GM23248 (cell line): ENCODE measurements at places on chromosomes 16 and 17.

DNA sequence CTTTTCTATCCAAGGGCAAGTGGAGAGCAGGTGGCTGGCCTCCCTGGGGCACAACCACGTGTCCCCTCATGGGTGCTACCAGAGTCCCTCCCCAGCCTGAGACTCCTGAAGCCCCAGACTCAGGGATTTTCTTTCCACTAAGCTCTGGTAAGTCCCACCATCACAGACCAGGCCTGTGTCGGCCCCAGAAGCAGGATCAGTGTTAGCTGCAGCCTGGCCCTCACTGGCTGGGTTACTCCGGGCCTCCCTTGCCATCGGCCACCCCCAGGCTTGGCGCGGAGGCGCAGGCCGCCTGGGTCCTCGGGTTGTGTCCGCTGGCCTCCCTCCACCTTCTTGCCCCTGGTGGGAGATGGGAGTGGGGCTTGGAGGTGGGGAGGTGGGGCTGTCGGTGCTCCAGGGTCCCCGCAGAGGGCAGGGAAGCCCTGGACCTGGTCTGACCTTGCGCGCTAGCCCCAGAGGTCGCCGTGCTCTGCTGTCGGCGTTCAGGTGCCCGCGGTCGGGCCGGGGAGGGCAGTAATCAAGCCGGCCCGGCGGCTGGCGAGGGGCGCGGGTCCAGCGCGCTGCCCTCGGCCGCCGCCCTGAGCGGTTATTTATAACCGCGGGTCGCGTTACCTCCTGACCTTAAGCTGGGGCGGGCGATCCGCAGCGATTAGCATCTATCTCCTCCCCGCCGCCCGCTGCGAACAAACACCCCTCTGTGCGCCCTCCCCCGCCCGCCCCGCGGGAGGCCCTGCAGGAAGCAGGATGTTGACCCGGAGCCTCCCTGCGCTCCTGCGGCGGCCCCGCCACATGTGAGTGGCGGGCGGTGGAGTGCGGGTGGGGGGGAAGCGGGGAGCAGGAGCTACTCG is 78.1 kb upstream of the TOB1 start:
- peak; percentile 65 for DNase-seq

DNA sequence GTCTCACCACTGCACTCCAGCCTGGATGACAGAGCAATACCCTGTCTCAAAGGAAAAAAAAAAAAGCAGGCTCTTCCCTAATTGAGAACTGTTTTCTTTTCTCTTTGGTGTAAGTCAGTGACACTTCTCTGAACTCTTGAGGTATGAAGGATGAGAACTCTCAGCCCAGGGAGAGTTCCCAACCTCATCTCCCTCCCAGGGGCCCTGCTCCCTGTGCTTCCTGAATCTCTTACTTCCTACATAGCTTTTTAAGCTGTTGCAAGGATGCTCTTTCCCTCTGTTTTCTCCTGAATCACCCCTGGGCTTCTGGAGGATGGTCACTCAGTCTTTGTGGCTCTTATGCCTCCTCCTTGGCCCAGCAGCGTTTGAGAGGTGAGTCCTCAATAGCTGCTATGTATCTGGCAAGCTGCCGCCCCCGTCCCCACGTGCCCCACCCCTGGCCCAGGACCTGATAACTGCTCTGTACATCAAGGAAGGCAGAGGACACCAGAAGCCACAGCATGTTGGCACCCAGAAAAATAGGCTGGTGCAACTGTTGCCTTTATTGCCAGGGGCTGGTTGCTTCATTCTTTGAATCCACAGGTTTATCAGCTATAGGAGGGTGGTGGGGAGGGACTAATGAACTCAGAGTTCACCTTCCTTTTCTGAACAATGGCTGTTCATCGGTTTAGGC is 24.0 kb downstream of the IGF2BP1 start:
- DNase-seq = peak; percentile 52

DNA sequence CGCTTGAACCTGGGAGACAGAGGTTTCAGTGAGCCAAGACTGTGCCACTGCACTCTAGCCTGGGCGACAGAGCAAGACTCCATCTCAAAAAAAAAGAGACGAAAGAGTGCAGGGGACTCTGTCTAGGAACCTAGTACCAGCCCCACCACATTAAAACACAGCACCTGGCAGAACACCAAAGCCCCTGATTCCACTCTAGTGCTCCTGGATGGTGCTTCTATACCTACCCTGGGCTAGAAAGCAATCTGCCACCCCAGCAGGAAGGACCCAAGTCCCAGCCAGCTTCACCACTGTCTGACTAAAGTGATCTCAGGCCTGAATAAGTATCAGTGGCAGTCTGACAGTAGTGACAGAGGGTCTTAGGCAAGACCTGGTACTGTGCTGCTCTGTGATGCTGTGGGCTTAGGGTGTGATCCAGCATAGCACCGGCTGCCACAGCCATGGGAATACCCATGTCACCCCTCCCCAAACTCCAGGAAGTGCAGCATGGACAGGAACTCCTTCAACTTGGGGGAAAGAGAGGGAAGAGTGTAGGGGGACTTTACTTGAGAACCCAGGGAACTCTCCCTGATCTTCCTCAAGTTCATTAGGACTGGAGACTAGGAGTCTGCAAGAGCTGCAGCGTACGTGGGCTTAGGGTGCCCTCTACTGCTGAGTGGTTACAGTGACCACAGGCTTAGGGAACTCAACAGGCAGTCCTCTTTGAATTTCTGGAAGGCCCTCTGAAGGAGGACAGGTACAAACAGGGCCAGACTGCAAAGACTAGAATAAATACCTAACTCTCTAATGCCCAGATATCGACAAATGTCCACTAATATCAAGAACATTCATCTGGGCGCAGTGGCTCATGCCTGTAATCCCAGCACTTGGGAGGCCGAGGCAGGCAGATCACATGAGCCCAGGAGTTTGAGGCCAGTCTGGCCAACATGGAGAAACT is 30.0 kb upstream of the RNF43 start:
- peak; percentile 86 for DNase-seq

DNA sequence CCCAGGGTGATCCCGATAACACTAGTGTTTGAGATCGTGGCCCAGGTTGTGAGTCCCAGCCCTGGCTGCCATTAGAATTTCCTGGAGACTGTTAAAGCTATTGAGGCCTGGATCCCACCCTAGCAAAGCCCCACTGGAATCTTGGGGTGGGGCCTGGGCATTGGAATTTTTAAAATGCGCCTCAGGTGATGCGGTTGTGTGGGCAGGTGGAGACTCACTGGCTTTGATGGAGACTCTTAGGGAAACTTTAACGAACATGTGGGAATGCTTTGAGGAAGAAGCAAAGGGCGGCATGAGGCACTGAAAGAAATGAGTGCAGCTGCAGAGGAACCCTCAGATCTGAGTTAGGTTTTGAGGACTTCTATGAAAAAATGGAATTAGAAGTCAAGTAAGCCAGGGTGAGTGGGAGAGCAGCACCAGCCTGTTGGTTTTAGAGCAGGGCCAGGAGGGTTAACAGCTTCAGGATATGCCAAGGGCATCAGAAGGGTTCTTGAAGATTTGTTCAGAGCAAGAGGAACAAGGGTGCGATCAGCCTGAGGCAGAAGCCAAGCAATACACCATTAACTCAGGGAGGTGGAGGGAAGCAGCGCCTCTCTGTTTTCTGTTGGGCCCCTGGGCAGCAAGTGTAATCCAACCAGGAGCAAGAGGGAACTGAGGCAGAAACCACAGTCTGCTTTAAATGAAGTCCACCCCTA is 42.5 kb downstream of the KSR1 start:
- no peak for DNase-seq

- DNase-seq = peak; percentile 28
Measured at GRCh38 chr16:10920726-10921427, 21.4 kb downstream of the DEXI start.

DNA sequence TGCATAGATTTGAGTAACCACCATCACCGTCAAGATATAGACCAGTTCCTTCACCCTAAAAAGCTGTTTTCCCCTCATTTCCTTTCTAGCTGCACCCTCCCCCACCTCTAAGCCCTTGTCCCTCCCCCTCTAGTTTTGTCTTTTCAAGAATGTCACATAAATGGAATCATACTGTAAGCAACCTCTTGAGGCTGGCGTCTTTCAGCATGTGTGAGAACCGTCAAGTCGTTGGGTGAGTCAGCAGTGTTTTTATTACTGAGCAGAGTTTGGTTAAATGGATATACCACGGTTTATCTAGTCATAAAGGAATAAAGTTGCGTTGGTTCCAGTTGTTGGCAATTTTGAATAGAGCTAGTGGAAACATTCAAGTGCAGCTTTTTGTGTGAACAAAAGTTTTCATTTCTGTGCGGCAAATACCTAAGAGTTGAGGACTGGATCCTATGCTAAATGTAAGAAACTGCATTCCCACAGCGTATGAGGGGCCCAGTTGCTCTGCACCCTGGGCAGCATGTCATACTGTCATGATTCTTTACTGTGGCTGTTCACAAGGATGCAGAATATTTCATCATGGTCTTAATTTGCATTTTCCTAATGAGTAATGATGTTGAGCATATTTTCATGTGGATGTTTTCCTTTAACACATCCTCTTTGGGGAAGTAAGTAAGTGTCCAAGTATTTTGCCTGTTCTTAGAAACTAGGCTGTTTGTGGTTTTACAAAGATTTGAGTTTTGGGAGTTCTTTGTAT is 264.3 kb downstream of the CPPED1 start:
- DNase-seq = peak; percentile 74

DNA sequence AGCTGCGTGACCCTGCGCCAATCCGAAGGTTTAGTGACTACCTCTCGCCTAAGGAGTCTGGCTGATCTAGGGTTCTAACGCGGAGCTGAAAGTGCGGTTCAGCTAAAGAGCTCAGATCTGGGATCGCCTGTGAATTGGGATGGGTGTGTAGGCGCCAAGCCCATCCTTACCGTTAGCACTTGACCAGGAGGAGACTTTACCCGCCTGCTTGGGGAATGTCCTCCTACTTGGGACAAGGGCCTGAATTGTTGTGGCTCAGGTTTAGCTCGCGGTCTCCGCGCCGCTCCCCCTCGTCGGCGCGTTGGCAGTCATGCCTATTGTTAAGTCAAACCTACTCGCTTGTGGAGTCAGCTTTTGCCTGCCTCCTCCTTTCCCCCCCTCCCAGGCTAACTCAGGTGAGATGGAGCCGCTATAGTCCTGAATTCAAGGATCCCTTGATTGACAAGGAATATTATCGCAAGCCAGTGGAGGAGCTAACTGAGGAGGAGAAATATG is 480 bp downstream of the MRPS7 start:
- peak; percentile 65 for DNase-seq

- DNase-seq = no peak
Measured at GRCh38 chr16:24318680-24319079, 62.5 kb downstream of the CACNG3 start.

GRCh38 chr17:82320956-82321927 is 3.8 kb upstream of the CD7 start:
- DNase-seq = peak; percentile 36
